T-helper 2 cell treated with Interferon-gamma antibody and Interleukin-4, amounts not matched to agents 5 μg/mL and 100 μg/mL, for 36 hours (primary cell): ENCODE measurements at places on chromosomes 6 and 20.

GRCh38 chr20:1298888-1299511, 29.9 kb downstream of the SDCBP2 start:
- DNase-seq = no peak

GRCh38 chr6:142855893-142856623, 88.9 kb downstream of the HIVEP2 start:
- DNase-seq = no peak

GRCh38 chr20:63090682-63091571, 84.2 kb upstream of the BHLHE23 start:
- DNase-seq = no peak

DNA sequence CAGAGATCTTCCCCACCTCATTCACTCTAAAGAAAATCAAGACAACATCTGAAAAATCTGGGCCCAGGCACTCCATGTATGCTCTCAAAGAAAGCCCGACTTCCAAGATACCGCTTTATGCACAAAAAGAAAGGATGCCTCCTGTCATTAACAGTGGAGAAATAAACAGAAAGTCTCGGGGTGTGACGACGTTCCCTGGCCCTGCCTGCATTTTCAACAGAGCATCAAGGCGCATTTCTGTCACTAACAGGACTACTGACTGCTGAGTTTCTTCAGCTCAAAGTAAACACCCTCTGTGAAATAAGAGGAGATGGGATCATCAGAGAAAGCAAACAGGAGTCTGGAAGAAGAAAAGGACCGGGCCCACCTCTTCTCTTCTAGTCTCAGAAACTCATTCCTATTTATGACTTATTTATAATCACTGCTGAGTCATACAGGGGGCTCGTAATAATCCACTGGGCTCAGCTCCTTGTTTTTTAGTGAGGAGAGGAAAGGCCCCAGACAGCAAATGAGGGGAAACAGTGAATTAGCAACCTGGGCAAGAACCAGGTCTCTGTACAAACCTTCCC, 99.7 kb downstream of the ZMYND8 start:
- DNase-seq = no peak

DNA sequence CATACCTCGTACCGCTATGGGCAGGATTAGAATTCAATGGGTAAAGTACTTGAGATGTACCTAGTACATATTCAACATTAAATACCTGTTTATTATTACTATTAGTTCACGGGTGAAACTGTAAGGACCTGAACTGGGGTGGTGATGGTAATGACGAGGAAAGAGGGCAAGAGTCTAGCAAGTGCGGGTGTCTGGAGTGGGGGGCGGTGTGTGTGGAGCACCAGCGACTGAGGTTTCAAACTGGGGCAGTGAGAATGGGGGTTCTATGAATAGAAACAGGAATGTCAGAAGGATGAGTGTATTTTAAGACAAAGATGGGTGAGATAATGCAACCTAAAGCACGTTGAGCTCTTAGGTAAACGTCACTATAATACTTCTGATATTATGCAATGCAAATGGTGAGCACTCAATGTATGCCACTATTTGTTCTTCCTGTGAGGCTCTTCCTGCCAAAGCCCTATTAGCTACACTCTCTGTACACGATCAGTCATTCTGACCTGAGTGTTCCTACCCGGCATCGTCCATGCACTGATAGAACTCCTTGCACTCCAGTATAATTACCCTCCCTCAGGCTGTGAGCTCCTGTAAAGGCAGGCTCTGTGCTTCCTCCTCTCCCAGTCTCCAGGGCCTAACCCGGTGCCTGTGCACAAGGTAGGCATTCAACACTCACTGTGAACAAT, 55.0 kb downstream of the ALDH5A1 start:
- no peak for DNase-seq

DNA sequence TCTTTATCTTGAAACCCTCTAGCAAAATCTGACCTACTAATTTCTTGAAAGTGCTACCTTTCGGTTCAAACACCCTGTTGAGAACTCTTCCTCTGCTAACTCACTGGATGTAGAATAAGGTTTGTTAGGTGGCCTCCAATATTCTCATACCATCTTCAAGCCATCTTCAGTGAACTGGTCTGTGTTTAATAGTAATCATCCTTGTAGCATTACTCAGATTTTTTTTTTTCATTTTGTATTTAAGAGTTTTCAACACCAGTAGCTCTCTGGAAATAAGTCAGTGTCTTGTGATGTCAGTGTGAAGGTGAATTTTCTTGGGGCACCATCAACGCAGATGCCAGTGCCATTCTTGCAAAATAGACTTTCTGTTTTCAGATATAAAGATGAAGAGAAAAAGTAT, 140.6 kb upstream of the AHI1 start:
- DNase-seq = no peak
